Erythroblast (primary cell): ENCODE measurements at places on chromosomes 3 and 15.

DNA sequence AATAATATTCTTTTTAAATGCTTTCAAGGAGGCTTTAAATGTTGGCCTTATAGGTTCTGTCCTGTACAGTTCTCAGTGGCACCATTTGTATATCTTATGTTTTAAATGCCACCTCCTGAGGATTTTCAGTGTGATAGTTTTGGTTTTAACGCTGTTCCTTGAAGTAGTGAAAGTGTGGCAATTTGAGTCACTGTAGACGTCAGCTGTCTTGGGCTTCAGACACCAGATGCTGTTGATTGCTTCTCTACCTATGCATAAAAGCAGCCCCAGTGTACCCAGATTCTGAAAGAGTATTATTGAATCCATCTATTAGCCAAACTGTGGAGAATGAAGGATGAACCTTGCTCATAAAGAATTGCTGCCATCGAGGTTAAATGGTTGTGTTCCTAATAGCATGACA lies 316.8 kb upstream of the GBE1 start:
- DNase-seq: no peak

GRCh38 chr3:68441054-68441453 lies 491.3 kb downstream of the TAFA4 start:
- DNase-seq: no peak

DNA sequence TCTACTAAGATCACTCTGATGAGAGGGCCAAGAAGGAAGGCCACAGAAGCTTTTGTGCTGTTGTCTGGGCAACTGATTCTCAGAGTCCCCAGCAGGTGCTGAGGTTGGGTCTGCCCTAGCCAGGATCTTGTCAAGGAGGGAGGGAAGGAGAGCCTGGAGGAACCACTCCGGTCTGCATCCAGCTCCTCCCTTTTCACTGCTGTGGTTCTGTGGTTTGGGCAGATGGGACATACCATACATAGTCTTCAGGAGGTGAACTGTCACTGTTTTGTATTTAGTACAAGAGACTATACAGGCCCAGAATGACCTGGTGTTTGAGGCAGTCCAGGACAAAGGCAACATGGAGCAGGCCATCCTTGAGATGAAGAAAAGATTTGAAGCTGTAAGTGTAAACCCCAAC lies 21.9 kb downstream of the C3orf62 start:
- DNase-seq: no peak

DNA sequence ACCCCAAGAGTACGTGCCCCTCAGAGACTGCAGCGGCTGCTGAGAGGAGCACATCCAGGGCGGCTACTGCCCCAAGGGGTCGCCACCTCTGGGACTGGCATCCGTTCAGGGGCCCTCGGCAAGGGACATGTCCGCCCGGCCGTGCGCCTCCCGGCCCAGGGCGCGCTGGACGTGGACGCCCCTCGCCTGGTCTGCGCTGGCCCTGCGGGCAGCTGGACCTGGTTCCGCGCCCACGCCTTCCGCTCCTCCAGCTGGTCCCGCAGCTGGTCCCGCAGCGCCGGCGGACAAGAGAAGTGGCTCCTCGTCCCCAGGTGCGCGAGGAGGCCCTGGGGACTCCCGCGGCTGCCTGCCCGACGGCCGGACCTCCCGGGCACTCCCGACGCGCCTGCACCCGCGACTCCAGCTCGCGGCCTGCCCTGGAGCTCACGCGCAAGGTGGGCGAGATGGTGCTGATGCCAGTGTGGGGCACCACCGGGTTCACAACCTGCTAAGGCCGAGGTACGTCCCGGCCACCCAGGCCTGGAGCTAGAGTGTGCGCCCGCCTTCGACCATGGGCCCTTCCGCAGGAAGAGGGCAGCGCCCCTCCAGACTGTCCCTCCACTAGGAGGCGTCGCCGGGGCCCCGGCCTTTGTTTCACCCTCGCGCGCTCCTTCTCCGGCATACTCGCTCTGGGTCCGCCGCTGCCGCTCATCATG lies 14.4 kb upstream of the GP9 start:
- DNase-seq: peak; percentile 46

DNA sequence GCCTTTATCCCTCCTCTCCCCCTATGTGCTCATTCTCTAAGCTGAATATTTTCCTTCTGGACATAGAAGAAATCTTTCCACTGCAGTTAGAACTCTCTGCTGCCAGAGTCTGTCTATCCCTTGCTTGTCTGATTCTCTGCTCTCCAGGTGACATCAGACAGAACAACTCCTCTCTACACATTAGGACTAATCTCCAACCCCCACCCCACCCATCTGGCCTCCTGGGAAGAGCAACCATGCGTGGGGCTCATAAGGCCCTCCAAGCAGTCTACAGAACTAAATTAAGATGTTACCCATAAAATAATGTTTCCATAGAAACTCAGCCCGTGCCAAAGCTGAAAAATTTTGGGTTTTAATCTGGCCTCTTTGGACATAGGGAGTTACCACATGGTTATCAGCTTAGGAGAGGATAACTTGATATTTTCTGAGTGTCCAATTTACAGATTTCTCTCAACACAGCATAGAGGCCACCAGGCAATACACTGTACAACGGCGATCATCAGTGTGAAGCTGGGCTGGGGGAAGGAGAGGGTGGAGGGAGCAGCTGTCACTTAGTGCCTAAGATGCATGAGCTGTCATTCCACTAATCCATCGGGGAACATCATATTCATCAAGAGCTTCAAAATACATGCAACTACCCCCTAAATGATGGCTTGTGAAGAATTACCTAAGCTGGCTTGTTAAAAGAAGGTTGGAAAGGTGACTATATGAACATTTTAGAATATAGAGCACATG lies 199.4 kb downstream of the CLSTN2 start:
- no peak for DNase-seq

DNA sequence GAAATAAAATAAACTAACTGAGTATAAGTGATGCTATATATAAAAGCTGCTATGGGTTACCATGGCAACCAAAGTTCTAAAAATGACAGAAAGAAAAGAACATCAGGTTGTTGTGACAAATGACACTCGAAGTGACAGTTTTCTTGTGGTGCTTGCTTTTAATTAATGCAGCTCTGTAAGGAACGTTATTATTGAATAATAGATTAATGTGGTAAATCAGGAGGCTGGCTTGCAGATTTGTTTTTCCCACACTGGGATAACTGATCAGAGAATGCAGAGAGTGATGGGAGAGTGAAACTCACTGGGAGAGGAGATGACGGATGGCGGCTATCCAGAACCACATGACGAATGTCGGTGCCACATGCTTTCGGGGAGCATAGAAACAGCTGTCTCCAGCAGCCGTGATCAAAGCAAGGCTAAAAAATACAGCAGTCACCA lies 207.0 kb upstream of the ATP10A start:
- DNase-seq: no peak

DNA sequence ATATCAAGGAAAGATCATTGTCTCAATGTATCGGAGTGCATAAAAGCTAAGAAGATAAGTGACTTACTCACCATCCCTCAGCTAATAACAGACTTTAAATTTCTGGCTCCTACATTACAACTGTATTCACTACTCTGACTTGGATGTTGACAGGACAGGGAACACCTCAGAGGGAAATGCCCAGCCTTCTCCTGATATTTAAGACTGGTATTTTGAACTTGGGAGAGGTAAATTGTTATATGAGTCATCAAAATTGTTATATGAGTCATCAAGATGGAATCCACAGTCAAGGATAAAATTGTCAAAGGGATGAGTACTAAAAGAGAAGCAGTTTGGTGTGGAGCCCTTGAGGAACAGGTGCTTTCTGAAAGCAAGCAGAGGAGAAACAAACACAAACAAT lies 961.4 kb downstream of the VGLL3 start:
- DNase-seq: no peak

- no peak for DNase-seq
These were observed 138.6 kb downstream of the OPA1 start for GRCh38 chr3:193731656-193732055.

DNA sequence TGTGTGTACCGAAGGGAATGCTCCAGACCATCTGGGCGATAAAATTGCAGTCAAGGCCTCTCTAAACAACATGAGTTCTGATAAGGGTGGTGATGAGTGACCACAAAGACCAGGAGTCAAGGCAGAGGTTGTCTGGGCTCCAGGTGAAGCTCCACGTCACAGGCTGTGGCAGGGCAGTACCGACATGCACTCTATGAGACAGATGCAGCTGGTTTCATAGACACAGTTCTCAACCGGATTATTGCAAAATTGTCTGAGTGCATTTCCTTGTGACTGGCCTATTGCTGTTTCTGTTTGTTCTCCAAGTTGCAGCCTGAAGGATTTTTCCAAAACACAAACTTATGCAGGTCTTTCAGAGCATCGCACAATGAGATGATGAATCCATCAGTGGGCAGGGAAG lies 157.5 kb upstream of the HES1 start:
- DNase-seq: no peak

DNA sequence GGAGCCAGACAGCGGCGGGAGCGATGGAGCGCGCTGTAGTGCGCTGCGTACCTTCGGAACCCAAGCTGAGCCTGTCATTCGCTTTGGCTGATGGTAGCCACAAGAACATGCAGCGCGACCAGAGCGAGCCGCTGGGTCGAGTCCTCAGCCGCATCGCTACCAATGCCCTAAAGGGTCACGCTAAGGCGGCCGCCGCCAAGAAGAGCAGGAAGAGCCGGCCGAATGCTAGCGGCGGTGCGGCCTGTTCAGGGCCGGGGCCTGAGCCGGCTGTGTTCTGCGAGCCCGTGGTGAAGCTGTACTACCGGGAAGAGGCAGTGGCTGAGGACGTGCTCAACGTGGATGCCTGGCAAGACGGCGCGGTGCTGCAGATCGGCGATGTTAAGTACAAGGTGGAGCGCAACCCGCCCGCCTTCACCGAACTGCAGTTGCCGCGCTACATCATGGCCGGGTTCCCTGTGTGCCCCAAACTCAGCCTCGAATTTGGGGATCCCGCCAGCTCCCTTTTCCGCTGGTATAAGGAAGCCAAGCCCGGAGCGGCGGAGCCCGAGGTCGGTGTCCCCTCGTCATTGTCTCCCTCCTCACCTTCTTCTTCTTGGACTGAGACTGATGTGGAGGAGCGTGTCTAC lies 498 bp downstream of the PDE12 start:
- DNase-seq: peak; percentile 80

- DNase-seq: no peak
These were observed 211.9 kb upstream of the ARRDC4 start for GRCh38 chr15:97748576-97748975.

DNA sequence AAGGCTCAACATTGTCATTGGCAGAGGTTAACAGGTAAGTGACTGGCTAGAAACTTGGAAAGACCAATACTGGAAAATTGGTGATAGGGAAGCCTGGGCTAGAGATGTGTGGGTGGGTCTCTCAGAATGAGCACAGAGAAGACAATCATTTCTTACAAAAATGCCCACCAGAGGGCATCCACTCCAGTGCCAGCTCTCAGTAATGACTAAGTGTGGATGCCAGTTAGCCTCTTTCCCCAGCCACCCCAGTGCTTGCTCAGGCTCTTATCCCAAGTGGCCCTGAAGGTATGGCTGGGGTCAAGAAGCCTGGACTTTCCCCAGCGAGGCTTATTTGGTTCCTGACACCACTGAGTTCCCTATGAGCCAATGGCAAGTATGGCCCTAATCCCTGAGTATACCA lies 115.9 kb upstream of the ST8SIA2 start:
- DNase-seq: no peak

GRCh38 chr3:29280404-29281093 lies at the start of gene RBMS3:
Gene RBMS3, plus strand, starts transcription at chr3:29281071.
- DNase-seq: no peak

DNA sequence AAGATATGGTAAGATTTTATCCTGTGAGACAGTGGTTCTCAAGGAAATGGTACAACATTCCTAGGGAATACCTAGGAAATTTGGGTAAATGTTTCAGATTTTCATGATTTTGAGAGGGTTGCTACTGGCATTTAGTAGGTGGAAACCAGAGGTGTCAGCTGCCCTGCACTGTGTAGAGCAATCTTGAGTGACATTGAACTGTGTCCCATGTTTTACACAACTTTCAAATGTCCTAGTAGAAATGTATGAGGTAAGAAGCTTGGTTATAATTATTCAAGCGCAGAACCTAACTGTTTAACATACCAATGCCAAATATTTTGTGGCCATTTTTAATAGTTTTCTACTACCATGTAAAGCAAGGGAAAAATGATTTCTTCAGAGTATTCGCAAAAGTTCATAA lies 120.4 kb downstream of the GADL1 start:
- DNase-seq: no peak

DNA sequence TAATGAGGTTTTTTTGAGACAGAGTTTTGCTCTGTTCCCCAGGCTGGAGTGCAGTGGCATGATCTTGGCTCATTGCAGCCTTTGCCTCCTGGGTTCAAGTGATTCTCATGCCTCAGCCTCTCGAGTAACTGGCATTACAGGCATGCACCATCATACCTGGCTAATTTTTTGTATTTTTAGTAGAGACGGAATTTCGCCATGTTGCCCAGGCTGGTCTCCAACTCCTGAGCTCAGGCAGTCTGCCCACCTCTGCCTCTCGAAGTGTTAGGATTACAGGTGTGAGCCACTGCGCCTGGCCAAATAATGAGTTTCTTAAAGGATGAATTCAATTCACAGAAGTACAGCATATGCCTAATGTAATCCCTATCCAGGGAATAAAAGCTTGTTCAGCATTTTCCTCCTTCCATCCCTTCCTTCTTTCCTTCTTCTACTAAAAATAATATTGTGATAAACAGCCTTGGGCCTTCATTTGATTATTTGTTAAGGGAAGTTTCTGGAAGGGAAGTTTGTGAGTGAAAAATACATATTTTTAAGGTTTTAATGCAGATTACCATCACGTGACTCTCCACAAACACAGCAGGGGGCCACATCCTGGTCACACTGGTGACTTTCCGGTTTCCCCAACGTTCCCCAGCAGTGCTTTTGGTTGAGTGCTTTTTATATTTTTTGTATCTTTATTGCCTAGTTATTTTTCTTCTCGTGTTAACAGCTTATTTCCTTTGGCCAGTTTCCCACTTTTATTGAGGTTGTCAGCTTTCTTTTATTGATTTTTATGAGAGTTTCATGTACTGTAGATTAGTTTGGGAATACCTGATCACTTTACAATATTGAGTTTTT lies 116.8 kb downstream of the USP13 start:
- DNase-seq: no peak

DNA sequence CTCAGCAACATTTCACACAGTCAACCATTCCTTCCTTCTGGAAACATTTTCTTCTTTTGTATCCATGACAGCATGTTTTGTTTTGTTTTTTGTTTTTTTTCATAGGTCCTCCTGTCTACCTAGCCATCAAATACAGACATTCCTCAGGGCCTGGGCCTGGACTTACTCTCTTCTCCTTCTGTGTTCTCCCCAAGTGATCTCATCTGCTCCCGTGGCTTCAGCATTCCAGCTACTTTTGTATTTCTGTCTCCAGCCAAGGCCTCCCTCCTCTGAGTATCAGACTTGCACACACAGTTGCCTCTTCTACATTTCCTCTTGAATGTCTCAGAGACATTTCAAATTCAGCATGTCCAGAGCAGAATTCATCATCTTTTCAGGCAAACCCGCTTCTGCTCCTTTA lies 82.4 kb downstream of the HCN4 start:
- DNase-seq: no peak

GRCh38 chr3:43185274-43185982 lies 79.5 kb upstream of the POMGNT2 start:
- no peak for DNase-seq
